Fibroblast of villous mesenchyme (primary cell): ENCODE measurements at places on chromosomes 4 and X. TPM values are rescaled to one million over a fixed set of nuclear protein-coding genes. Genes with fewer than 3 reads are reported as not detected.

Gene MAGEB3
- total RNA-seq = not detected in 2 replicates

Gene ADGRG2
- not detected in 2 replicates for total RNA-seq

Gene NAP1L5
- total RNA-seq = 5.5 and 10.4 TPM in 2 replicates

Gene ZNF630
- total RNA-seq = 0.32 and 3.0 TPM in 2 replicates

Gene GYPE
- 0.64 and 0.86 TPM in 2 replicates for total RNA-seq

Gene RIPPLY1
- total RNA-seq = not detected in 2 replicates

Gene TBX22
- total RNA-seq = not detected in 2 replicates

Gene SSX2B
- 0.32 TPM in 1 of 2 replicates, not detected in the other for total RNA-seq

Gene PHKA1
- total RNA-seq = 7.4 and 8.6 TPM in 2 replicates

Gene CRLF2
- not detected in 2 replicates for total RNA-seq

Gene PJA1
- total RNA-seq = 25.4 and 28.1 TPM in 2 replicates

Gene DSPP
- total RNA-seq = not detected in 2 replicates

Gene FAM156A
- total RNA-seq = 12.1 and 16.1 TPM in 2 replicates
